ENCODE measurements at places on chromosomes 7 and 10.
A peak's percentile ranks its signal among the peaks of the same experiment; 100 is the strongest.

DNA sequence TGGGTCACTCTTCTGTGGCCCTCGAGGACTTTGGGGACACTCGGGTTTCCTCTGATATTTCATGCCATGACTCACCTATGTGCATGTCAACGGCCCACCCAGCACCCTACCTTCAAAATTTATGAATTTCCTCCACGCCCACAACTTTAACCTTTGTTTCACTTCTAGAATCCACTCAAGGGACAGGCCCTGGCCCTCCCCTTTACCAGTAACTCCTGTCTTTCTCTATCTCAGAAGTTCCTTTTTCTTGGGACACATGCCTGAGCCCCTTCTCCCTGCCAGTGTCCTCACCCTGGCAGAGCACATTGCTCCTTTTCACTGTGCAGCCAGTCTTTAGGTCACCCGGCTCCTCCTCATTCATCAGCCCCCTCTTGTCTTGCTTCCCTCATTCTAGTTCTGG, 282.5 kb upstream of the KLF6 start:
- no peak for DNase-seq

GRCh38 chr7:13770305-13770704, 219.2 kb downstream of the ETV1 start:
- no peak for DNase-seq

GRCh38 chr7:23315366-23315765, 16.2 kb downstream of the MALSU1 start:
- no peak for DNase-seq

GRCh38 chr10:5512881-5513612, 11.7 kb upstream of the CALML3 start:
- DNase-seq = peak; percentile 34

GRCh38 chr7:10122551-10123100, 851.0 kb upstream of the PHF14 start:
- DNase-seq = no peak

All from chondrocyte (in vitro differentiated cells).